ENCODE measurements at places on chromosomes 7 and 10.

GRCh38 chr7:50138101-50138500 lies 45.1 kb upstream of the ZPBP start:
- no peak for DNase-seq

GRCh38 chr10:43765516-43765915 lies 116.8 kb upstream of the ZNF32 start:
- DNase-seq: no peak

DNA sequence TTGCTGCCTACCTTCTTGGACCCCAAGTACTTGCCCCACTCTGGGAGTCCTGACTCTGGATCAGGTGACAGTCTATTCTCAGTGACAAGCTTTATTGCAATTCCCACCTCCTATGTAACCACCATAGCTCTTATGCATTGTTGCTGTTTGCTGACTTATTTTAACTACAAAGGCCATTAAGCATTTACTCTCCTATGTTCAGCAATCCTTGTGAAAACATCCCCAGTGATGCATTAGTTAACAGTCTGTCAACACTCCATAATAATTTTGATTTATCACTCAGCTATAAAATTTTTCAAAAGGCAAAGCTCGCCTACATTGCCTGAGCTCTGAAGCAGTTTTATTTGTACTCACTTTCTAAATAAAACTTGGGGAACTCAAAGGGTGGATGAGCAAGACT lies 871.8 kb upstream of the SORCS1 start:
- DNase-seq: no peak

GRCh38 chr10:8315619-8316021 lies 261.1 kb downstream of the GATA3 start:
- no peak for DNase-seq

- DNase-seq: no peak
Measured at GRCh38 chr7:143909863-143910262, 7.9 kb upstream of the TCAF1 start.

- DNase-seq: no peak
Measured at GRCh38 chr10:28382525-28383269, 79.8 kb upstream of the MPP7 start.

- DNase-seq: no peak
Measured at GRCh38 chr10:16717622-16718395, 99.4 kb downstream of the RSU1 start.

GRCh38 chr7:117119192-117119924 lies 166.1 kb downstream of the ST7 start:
- peak; percentile 67 for DNase-seq

- DNase-seq: no peak
Measured at GRCh38 chr7:98107313-98107721, 655 bp downstream of the LMTK2 start.

GRCh38 chr10:132396494-132397035 lies 435 bp upstream of the PWWP2B start:
- peak; percentile 55 for DNase-seq

GRCh38 chr10:21702633-21703111 lies 168.6 kb downstream of the MLLT10 start:
- DNase-seq: no peak

GRCh38 chr10:83538047-83538446 lies 601.3 kb upstream of the GHITM start:
- DNase-seq: no peak

GRCh38 chr7:15626041-15626440 lies 60.4 kb downstream of the MEOX2 start:
- DNase-seq: no peak

GRCh38 chr10:111139567-111139966 lies 62.7 kb downstream of the ADRA2A start:
- DNase-seq: no peak

GRCh38 chr10:49504528-49504927 lies 34.4 kb downstream of the ERCC6 start:
- no peak for DNase-seq

GRCh38 chr7:26965724-26966123 lies 101.3 kb upstream of the SKAP2 start:
- no peak for DNase-seq

DNA sequence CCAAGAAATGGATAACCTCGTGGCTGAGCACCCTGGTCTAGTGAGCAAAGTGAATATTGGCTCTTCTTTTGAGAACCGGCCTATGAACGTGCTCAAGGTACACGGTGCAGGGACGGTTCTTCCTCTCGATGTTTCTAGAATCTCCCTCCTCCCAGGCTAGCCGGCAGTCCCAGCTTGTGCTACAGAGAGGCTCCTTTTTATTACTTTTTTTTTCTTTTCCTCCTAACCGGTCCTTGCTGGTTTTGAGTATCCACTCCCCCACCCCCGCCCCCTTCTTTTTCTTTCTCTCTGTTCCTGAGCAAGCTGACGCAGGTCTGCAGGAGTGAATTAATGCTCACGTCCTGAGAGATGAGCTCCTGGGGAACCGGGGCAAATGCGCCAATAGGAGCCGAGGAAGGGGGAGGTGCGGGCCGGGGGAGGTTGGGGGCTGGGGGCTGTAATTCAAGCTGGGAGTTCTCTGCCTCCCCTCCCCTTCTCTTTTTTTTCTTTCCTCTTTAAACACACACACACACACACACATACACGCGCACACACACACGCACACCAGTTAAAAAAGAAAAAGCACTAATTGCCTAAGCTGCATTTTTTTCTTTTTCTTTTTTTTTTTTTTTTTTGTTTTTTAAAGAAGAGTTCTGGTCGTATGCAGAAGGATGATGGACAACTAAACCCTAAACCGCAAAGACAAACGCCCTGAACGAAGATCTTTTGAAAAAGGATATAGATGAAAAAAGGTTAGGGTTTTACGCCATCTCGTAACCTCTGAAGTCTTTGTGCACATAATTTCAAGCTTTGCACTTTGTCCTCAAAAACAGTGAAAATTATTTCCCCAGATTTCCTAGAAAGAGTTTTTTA lies 6.6 kb downstream of the CPA2 start:
- peak; percentile 20 for DNase-seq

DNA sequence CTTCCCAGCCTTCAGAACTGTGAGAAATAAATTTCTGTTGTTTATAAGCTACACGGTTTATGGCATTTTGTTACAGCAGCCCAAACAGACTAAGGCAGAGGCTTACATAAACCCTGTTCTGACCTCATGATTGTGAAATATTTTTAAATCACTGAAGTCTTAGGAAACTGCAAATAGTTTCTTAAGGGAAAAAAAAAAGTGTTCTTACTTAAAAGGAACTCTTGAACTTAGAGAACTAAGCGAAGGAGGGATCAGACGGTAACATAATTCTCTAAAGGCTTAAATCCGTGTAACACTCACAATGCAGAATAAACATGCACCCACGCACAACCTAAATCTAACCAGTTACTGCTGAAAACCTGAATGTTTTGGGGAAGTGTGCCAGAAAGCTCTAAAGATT lies 749.1 kb upstream of the LRRTM3 start:
- no peak for DNase-seq

GRCh38 chr10:73876157-73876556 lies 1.8 kb upstream of the CAMK2G start:
- no peak for DNase-seq

DNA sequence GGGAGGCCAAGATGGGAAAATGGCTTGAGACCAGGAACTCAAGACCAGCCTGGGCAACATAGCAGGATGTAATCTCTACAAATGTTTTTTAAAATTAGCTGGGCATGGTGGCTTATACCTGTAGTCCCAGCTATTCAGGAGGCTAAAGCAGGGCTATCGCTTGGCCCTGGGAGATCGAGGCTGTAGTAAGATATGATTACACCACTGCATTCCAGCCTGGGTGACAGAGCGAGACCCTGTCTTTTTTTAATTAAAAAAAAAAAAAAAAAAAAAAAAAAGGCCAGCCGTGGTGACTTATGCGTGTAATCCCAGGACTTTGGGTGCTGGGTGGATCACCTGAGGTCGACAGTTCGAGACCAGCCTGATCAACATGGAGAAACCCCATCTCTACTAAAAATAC lies 27.4 kb downstream of the MYOF start:
- no peak for DNase-seq

DNA sequence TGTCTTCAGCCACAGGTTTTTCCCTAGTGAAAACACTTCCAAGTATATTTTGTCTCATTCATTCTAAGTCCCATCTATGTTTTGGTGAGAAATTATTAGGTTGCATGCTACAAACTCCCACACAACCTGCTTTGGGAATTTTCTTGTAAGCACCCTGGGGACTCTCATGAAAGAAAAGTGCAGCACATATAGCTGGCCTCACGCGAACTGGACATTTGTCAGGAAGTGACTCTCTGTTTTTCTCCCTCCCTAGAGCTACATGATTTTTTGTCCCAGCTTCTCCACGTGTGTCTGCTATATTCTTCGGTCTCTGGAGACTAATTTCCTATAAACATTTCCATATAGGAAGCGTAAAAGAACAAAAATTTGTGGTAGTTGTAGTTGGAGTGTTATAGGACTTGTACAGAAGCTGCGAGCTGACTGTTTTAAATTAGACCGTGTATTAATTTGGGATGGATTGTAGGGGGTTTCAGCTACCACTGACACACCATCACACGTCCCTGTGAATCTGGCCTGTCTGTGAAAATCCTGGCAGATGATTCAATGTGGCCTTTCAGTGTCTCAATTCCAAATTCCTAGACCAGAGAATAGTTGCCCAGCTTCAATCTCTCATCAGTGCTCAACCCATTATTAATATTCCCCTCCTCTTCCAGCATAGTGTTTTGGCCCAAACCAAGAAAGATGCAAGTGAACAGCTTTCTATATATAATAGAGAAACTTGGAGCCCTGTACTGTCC lies 40.2 kb downstream of the ARL4A start:
- no peak for DNase-seq

DNA sequence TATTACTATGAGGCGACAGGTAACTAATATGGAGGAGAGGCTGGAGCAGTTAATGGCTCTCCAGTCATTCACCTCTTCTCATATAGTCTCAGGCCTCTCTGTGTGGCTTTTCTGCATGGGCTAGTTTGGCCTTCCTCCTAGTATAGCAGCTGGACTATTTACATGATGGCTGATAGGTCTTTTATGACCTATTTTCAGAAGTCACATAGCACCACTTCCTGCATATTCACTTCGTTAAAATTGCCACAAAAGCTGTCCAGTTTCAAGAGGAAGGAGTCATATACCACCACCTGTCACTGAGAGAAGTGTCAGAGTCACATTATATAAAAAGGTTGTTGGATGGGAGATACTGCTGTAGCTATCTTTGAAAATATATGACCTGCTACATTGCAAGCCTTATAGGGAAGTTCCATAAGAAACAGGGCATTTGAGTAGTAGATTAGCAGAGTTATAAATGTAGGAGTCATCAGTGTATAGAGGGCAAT lies 8.0 kb upstream of the DMTF1 start:
- DNase-seq: no peak

Measured in CD4-positive, alpha-beta T cell (primary cell).